ENCODE measurements at places on chromosomes 12 and 14. TPM values are rescaled to one million over a fixed set of nuclear protein-coding genes. Genes with fewer than 3 reads are reported as not detected.

The TMEM116 gene
- 5.4 TPM for total RNA-seq

The LBHD2 gene
- not detected for total RNA-seq

The PGF gene
- total RNA-seq = 9.5 TPM

The NT5DC3 gene
- total RNA-seq = 10.2 TPM

The AVPR1A gene
- total RNA-seq = 59.0 TPM

The RTL1 gene
- not detected for total RNA-seq

The PPP1R1A gene
- 158 TPM for total RNA-seq

The PCED1B gene
- total RNA-seq = 5.7 TPM

The SYCP3 gene
- total RNA-seq = 0.31 TPM

DNA sequence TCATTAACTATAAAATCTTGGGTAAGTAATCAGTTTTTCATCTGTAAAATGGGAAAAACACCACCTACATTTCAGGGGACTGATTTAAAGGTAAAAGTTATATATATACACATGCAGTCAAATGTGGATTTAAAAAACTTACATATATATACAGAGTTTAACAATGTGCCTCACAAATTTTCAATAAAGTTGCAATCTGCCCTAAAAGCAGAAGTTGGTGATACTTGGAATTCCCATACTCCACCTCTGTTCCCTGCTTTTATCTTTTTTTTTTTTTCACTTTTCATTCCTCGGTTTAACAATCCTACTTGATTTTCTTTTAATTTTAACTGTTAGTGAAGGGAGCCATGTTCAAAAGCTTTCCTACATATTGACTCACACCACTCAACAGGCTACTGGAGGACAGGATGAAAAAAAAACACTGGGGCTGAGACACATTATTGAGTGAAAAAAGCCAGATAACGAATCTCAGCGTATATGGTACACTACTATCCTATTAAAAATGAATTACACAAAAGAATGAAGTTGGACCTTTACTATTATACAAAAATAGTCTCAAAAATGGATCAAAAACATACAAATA lies 24.3 kb downstream of the SPPL3 start:
- no peak for DNase-seq

DNA sequence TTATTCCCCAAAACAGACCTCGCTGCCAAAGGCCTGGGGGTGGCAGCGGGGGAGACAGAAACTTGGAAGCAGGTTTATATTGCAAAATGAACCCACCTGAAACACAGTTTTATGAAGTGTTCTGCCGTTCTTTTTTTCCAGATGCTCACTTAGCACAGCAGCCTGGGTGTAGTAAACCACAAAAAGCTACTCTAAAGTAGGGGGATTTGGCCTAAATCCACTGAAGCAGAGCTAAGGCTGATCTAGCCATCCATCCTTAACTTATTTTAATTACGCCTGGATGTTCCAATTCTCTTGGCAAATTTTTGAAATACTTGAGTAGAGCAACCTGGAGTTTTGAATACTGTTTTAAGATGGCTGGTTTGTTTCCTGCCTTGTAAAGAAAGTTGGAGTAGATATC lies 121.2 kb downstream of the GPR135 start:
- no peak for DNase-seq

GRCh38 chr12:130719263-130719859 lies 3.3 kb upstream of the RIMBP2 start:
- DNase-seq = no peak

GRCh38 chr14:76456200-76456599 lies 80.3 kb downstream of the ESRRB start:
- DNase-seq = no peak

GRCh38 chr12:122423258-122424165 lies 1.0 kb upstream of the CLIP1 start:
- DNase-seq = no peak

DNA sequence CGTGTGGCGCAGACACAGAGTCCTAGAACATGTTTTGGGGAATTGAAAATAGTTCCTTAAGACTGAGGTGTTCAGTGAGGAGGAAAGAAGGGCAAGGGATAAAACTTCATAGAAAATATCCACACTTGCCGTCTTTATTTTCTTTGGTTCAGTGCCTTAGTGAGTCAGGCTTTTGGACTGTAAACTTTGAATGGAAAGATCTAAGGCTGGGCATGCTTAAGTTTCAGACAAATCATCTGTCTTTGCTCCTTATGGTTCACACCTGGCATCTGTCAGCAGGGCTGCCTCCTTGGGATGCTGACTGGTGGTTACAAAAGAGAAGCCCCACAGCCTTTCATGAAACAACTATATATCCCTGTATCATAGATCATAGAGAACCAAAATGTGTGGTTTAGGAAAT lies 136.3 kb upstream of the PRICKLE1 start:
- DNase-seq = no peak

DNA sequence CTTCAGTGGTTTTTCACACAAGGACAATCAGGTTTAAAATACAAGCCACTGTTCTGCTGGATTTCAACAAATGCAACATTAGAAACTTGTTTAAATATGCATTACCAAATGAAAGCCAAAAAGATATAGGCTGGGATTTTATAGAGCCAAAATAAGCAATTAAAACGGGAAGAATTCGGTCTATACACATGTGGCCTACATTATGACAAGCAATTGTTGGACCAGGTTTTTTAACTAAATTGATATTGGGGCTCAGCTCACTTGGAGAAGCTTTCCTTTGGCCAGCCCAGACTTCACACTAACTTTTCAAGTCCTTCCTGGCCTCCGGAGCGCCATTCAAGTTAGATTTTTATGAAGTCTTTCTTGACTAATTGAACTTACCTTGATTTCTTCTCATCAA lies 16.9 kb upstream of the PDE3A start:
- DNase-seq = no peak

DNA sequence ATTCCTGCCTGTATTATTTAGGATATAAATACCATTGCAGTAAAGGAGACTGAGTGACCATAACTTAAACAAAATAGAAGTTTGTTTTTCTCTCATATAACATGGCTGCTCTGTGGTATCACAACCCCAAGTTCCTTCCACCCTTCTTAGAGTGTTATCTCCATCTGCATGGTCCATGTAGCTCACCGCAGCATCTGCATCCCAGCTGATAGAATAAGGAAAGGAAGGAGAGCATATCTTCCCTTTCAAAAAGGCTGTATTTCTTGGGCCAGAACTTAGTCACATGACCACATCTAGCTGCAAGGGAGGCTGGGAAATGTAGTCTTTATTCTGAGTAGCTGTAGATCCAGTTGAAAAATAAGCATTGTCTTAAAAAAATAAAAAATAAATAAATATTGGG lies 184.8 kb upstream of the NUDT4 start:
- DNase-seq = no peak

DNA sequence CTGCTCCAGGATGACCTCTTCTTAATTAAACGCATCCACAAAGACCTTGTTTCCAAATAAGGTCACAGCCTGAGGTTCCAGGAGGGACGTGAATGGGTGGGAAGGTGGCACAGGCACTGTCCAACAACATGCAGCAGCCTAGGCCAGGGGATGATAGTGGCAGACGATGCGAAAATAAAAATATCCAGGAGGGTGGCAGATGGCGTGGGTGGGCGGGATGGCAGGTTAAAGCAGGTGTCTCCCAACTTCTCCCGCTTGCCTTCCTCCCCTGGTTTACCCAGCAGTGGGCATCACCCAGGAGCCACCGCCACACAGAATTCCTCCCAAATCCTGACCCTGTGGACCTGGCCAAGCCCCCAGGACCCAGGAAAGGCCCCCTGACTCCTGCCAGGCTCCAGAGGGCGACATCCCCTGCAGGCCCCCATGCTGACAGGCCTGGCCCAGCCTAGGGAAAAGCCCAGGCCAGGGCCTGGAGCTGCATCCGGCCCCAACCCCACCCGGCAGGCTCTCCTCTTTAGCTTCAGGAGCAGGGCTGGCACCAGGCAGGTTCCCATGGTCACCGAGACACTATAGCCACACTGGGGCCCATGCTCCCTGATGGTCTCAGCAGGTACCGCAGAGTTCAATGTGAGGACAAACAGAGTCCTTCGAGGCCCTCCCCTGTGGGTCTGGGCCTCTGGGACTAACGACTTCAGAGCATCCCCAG lies 9.7 kb downstream of the NCOR2 start:
- DNase-seq = no peak

- no peak for DNase-seq
Observed at GRCh38 chr12:110501399-110501751, 536 bp downstream of the VPS29 start.

DNA sequence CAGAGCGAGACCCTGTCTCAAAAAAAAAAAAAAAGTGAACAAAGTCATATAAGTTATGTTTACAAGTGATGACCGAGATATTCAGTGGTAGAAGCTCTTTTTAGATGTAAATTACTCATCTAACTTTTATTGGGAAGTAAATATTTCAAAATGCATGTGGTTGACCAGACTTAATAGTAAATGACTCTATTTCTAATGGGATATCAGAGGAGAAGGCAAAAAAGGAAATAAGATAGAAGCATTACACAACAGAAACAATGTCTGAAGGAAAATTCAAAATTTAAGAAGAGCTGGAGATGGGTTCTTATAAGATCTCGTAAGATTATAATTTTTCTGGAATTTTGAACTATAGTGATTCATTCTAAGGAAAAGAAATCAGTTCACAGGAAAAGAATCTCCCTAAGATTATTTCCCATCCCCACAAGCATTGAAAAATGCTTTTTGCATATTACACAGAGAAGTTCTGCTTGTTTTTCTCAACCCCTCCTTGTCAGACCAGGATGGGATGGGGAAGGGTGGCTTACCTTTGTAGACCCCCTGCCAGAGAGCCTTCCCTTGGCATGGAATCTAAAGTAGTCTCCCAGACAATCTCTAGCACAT lies 63.1 kb upstream of the STK38L start:
- no peak for DNase-seq

DNA sequence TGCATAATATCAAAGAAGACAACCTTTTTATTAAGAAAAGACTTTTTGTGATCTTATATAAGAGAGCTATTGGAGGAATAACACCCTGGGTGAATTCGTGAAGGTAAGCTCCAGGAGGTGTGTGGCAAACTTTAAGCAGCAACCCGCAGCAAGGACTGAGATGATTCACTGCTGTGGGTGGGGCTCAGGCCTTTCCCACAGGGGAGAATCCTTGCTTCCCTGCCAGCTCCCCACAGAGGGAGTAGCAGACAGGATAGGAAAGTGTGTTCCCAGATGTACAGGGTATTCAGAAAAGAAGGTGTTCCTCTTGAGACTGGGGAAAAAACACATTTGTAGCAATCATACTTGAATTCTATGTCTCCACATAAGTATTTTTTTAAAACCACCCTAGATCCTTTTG lies 9.2 kb downstream of the NDUFA12 start:
- no peak for DNase-seq

- no peak for DNase-seq
Observed at GRCh38 chr14:53956427-53957201, at the start of gene BMP4. Gene BMP4 (minus strand): TSS chr14:53956825. CDS start chr14:53952222, 4,603 bp downstream.

Data from omental fat pad (tissue), 4 donors.